ENCODE measurements at places on chromosomes 5 and 9.

- DNase-seq, result no peak
Observed at GRCh38 chr5:172321593-172321992, 38.0 kb upstream of the UBTD2 start.

GRCh38 chr5:115170929-115171510 lies 1.3 kb upstream of the TRIM36 start:
- DNase-seq, result no peak

GRCh38 chr5:106860398-106861044 lies 810.2 kb downstream of the EFNA5 start:
- no peak for DNase-seq

- no peak for DNase-seq
Observed at GRCh38 chr5:124880903-124881697, 134.7 kb upstream of the ZNF608 start.

GRCh38 chr5:167271081-167271480 lies 1020.4 kb upstream of the WWC1 start:
- no peak for DNase-seq

DNA sequence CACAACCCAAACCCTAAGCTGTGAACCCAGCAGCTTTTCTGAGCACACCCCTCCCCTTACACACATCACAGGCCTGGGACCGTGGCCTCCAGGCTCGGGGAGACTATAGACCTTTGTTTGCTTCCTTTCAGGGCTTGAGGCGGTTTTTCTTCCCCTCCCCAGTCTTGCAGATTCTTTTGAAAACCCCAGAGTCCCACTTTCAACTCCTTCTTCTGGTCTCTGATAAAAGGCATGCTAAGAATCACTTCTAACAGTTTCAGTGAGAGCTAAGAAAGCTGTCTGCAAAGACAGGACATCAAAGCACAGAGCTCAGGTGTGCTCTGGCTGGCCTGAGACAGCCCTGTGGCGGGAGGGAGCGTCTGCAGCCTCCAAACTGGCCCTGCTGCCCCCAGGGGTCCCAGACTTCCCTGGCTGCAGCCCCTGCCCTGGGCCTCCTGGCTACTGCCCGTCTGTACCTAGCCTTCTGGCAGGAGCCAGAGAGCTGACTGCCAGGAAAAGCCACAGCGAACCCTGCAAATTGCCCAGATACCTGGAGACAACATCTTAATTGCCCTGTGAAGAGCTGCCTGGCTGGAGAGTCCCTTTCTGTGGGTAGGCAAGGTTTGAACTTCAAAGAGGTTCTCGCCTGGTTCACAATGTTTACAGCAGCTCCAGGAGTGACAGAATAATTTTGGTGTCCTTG lies 138.9 kb downstream of the GADD45G start:
- DNase-seq, result no peak

GRCh38 chr5:72922422-72922821 lies 33.4 kb upstream of the FCHO2 start:
- no peak for DNase-seq

DNA sequence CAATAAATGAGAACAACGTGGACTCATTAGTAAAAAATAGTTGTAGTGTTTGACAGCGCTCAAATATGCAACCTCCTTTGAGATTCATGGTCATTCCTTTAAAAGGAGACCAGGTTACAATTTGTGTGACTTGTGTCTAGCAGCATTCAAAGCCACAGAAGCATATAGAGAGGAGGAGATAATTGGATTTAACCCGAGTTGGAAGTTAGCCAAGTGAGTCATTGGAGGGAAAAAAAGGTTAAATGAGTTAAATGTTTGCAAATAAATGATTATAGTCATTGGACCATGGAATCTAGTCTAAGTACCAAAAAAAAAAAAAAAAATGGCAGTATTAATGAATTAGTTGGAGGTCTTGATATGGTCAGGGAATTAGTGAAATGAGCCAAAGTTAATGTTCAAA lies 90.9 kb downstream of the ITGA1 start:
- DNase-seq, result no peak

GRCh38 chr5:114062932-114063867 lies 298.7 kb upstream of the KCNN2 start:
- no peak for DNase-seq

DNA sequence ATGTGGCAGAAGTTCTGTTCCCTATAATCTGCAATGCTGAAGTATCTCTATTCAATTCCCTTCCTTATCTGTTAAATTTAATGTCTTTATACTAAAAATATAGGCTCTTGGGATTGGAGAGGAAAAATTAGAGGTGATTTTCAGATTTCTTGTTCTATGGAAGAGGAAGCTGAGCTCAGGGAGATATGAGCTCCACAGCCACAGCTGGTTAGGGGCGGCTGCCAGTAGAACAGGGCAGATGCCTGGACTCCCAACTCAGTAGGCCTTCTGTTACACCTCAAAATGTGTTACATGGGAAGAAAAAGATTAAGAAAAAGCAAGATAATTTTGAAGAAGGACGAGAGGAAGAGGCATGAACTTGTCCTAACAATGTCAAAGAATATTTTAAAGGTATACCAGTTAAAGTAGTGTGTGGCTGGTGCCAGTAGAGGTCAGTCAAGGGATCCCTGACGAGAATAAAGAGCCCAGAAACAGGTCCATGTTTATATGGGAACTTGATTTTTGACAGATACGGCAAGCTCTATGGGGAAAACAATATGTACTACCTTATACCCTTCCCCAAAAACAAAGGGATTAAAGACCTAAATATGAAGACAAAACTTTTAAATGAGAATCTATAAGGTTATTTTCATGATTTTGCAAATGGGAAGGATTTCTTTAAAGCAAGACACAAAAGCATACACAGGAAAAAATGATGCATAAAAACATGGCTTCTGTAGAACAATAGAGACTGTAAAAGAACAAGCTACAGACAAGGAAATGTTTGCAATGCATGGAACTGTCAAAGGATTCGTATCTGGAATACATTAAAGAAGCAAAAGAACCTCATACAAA lies 28.7 kb downstream of the DNAJC21 start:
- no peak for DNase-seq

DNA sequence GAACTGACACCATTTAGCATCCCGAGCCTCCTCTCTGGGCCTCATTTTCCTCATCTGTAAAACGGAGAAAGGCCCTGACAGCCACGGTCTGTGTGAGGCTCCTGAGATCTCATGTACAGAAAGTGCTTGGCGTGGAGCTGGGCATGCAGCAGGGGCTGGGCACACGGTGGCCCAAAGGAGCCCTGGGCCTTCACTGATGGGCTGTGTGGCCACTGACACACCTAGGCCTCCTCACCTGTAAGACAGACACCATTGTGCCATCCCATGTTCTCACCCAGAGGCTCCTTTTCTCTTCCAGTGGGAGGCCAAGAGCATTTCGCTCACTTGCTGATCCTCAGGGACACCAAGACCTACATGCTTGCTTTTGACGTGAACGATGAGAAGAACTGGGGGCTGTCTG lies 1.6 kb downstream of the ORM1 start:
- no peak for DNase-seq

DNA sequence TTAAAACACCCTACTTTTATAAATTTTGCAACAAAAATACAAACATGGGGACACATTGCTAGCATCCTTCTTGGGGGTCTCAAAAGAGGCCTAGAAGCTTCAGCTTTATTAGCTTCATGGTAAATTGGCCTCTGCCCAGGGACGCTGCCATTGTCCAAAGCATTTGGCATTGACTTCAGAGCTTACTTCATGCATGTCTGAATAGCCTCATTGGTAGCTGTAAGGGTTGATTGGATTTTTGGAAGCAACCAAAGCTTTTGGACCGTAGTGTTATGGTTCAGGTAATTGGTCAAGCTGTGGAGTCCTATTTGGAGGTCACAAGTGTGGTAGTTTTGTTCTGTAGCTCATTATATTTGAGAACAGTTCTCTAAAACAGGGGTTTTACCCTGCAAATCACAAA lies 411.7 kb upstream of the SLC24A2 start:
- DNase-seq, result no peak

DNA sequence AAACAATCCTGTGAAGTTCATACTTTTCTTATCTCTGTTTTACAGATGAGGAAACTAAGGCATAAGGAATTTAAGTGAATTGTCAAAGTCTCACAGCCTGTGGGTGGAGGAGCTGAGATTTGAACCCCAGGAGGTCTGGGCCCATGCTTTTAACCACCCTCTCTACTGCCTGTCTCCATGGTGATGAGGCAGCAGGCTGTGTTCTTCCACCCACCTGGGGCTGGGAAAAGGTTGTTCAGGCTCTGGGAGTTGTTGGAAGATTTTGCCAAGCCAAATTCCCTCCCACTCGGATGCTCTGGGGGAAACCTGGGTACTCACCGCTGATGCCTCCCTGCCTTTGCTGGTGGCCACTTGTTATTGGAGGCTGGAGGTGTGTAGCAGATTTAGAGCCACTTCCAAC lies 18.3 kb upstream of the SYNPO start:
- no peak for DNase-seq

GRCh38 chr9:35907711-35908503 lies 1.4 kb upstream of the SPAAR start:
- peak; percentile 86 for DNase-seq

GRCh38 chr9:119634006-119634405 lies 264.8 kb upstream of the BRINP1 start:
- no peak for DNase-seq

- DNase-seq, result no peak
Observed at GRCh38 chr9:77305622-77306400, 128.5 kb downstream of the VPS13A start.

GRCh38 chr5:151870271-151870670 lies 54.4 kb downstream of the GLRA1 start:
- DNase-seq, result no peak

DNA sequence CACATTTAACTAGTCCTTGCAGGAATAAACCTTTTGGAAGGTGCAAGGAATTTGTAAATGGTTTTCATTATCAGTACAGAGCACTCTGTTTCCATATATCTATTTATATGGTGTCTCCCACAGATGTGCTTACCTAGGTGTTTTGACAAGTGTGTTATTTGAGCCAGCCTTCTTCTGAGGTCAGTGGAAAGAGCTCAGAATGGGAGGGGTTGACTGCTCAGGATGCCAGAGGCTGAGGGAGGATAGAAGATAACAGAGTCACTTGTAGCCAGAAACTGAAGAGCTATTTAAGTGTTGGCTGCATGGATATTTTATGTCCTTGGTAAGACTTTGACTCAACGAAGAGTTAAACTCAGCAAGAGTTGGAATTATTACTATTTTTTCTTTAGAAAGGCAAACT lies 5.0 kb downstream of the CMYA5 start:
- DNase-seq, result no peak

DNA sequence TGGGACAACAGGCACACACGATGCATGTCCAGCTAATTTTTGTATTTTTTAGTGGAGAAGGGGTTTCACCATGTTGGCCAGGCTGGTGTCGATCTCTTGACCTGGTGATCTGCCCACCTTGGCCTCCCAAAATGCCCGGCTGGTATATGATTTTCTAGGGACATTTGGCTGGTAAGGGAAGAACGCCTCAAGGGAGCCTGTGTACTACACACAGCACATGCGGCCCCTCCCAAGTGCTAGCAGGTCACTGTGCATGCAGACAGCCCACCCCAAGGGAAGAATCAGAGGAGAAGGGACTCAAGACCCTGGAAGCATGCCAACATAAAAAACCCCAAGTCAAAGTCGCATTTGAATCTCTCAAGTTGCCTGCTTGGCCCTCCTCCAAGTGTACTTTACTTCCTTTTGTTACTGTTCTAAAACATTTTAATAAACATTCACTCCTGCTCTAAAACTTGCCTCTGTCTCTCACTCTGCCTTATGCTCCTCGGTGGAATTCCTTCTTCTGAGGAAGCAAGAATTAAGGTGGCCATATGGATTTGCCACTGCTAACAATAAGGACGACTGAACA lies 24.3 kb upstream of the OTULINL start:
- DNase-seq, result no peak

- no peak for DNase-seq
Observed at GRCh38 chr5:66565878-66566277, 30.3 kb upstream of the MAST4 start.

DNA sequence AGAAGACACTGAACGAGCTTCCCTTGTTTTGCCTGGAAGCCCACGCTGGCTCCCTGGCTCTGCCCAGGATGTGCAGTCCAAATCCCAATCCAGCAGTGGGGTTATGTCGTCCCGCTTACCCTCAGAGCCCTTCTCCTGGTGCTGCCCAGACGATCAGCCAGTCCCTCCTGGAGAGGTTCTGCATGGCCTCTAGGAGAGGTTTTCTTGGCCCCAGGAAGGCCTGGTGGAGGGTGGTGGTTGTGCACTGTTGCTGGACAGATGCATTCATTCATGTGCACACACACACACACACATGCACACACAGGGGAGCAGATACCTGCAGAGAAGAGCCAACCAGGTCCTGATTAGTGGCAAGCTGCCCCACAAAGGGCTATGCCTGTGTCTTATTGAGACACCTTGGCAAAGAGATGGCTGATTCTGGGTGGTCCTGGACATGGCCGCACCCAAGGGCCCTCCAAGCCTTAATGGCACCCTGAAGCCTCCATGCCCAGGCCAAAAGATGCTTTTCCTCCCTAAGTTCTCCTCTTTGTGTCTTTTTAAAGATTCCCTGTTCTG lies 10.5 kb upstream of the OLFM1 start:
- DNase-seq, result peak; percentile 19

DNA sequence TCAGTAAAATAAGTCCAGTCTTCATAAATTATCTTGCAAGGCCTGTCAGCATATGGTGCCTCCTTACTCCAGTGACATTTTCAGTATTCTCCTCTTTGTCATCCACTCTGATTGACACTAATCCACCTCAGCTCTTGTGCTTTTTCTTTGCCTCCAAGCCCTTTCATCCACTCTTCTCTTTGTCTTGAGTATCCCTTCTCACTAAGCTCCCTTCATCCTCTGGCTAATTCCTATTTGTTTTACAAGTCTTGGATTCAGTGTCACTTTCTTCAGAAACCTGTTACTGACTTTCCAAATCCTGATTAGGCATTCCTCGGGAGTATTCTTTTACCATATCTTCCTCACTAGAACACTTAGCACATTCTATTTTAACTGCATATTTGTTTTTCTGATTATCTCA lies 100.6 kb upstream of the VCAN start:
- no peak for DNase-seq

DNA sequence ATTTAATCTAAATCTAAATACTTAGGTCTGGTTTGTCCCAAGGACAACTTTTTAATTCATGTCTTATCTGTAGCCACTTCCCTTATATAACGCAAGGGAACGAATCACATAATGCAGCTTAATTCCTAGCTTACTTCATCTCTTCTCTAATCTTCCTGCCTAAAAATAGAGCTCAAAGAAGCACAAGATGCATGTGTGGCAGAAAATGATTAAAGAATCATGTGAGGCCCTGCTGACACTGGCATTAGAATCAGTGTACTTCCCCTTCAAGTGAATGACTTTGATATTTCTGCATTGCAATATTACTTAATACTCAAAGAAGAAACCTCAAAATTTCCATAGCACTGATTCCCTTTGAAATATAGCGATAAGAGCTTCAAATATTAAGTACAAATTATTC lies 317.9 kb upstream of the FTMT start:
- no peak for DNase-seq

DNA sequence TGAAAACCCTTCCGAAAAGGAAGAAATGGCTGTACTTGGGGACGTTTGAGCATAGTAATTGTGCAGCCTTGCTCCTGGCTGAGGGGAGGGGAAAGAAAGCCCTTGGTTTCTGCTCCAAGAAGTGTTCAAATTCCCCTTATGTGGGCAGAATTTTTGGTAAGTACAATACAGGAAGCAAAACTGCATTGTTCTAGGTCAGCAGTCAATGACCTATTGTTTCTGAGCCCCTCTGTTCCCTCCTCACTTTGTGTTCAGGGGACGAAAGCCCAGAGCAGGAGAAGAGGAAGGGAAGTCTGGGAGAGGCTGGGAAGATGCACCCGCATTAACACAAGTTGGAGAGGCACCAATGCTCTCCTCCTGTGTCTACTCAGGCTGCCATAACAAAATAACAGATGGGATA lies 11.9 kb downstream of the BASP1 start:
- DNase-seq, result no peak

- no peak for DNase-seq
Observed at GRCh38 chr9:14323083-14323971, 9.4 kb upstream of the NFIB start.
